ENCODE measurements at places on chromosomes 7 and 10. TPM values are rescaled to one million over a fixed set of nuclear protein-coding genes. Genes with fewer than 3 reads are reported as not detected.

NME8 gene
- not detected for total RNA-seq

PRR15 gene
- total RNA-seq = not detected

AKR1C2 gene
- 36.7 TPM for total RNA-seq

KBTBD2 gene
- total RNA-seq = 44.0 TPM

MYL10 gene
- total RNA-seq = not detected

ACHE gene
- 0.49 TPM for total RNA-seq

DNAJC30 gene
- total RNA-seq = 4.2 TPM

EPHA1 gene
- total RNA-seq = not detected

MEIG1 gene
- total RNA-seq = not detected
